GM03348 (cell line): ENCODE measurements at places on chromosomes 5 and 9.
A peak's percentile ranks its signal among the peaks of the same experiment; 100 is the strongest.

GRCh38 chr9:22112870-22113821 lies 104.0 kb upstream of the CDKN2B start:
- no peak for DNase-seq

DNA sequence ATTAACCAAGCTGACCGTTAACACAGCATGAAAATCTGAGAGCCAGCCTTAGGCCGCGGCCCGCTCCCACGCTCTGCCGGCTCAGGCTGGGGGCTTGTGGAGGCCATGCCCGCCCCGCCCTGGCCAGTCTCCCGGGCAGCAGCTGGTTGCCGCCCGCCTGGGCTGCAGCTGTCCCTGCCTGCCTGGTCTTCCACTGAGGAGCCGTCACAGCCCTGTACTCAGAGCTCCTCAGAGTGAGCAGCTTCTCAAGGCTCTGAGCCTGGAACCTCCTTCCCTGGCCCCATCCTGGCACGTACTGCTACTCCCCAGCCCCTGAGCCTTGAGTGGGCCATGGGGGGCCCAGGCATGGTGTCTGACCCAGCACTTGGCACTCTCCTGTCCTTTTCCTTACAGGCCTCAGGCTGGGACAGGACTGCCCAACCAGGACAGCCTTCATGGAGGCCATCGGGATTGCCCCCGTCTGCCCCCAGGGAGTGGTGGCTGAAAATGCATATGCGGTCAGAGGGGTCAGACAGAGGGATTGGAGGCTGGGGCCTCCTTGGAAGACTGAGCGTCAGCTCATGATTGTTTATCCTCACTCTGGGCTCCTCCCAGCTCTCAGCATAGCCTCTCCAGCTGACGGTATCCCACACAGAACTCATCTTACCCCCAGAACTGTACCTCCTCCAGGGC lies 11.9 kb downstream of the FGFR4 start:
- peak; percentile 59 for DNase-seq

GRCh38 chr5:55868846-55869245 lies 17.7 kb downstream of the IL31RA start:
- peak; percentile 88 for DNase-seq

GRCh38 chr9:123959787-123960186 lies 29.9 kb upstream of the DENND1A start:
- DNase-seq, result no peak

DNA sequence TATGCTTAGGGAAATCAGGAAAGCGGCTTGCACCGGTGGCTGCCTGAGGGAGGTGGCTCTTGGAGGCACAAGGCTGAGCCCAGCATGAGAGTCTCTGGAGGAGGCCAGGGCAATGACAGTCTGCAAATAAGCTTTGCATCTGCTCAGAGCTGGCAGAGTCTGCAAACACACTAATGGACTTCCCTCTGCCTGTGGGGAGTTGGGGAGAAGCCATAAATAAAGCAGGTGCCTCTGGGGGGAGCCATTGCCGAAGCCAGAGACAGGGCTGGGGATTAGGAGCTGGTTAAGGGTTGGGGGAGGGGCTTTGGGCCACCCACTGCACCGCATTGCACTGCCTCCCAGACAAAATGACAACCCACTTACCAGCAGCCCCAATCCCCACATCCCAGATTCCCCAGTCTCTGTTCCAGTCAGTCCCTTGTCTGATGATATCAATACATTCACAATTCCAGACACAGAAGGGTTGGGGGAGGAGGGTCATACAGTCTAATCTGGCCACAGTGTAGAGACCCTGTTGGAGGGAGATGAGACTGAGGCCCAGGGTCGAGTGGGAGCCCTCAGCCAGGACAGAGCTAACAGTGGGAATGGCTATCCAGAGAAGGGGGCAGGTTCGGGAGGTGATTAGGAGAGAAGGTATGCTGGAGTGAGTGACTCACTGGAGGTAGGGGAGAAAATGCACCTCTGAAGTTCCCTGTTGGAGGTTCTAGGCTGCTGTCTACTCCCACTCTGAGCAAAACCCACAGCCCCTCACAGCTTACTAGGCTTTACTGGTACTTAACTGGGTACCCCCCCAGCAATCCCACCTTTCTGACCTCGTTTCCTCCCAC lies 53.7 kb downstream of the PAX5 start:
- no peak for DNase-seq

- DNase-seq, result no peak
These were observed 170.4 kb upstream of the RAI14 start for GRCh38 chr5:34485768-34486030.

DNA sequence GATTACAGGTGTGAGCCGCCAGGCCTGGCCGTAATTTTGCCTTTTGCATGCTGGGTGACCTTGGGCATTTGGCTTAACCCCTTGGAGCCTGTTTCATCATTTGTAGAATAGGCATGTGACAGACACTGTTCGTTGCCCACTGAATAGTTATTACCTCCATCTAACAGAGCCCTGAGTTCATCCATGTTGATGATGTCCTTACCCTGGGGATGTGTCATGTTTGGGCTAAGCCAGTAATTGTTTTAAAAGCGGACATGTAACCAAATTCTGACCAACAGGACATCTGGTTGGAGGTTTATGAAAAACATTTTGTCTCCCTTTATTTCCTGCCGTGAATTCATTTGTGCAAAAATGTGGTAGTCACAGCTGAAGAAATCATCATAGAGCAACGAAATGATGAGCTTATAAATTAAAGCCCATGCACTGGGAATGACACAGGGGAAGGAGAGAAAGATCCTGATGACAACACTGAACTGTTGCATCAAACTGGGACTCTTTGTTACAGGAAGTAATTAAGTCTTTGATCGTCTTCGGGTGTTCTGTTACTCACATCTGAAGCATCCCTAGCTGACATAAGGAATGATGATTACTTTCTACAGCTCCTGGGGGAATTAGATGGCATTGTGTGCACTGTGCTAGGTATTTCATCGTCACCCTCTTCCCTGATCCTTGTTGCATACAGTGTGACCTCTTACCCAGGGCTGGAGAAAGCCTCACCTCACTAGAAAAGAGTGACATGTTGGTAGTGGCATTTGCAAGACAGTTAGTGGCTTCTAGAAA lies 117.8 kb downstream of the FGF18 start:
- no peak for DNase-seq

- no peak for DNase-seq
These were observed 31.4 kb upstream of the TTLL11 start for GRCh38 chr9:122124528-122124927.

DNA sequence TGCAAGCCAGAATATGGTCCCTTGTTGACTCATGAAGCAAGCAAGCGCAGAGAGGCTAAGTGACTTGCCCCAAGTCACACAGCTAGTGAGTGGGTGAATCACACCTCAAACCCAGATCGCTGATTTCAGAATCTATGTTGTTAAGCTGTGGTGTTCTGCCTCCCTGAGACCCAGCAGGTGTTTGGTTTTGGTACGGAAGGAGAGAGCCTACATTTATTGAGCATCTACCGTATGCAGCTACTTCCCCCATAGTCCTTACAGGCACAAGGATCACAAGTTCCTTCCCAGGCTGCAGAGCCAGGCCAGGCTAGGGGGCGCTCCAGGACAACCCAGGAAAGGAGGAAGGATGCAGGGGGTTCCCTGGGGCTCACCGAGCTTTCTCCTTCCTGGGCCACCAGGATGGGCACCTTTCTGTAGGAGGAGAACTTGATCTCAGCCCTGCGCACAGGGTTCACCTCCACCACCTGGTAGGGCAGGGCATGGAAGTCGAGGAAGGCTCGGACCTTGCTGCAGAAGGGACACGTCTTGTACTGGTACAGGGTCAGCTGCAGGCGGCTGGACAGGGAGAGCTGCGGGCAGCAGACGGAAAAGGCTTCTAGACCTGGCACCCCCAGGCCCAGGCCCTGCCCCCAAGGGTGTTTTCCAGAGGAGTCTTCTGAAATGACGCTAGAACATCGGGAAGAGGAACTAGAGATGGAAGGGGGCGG lies 2.5 kb downstream of the PTGES2 start:
- DNase-seq, result no peak

- DNase-seq, result no peak
These were observed 3.2 kb downstream of the GALNT10 start for GRCh38 chr5:154193701-154194121.

DNA sequence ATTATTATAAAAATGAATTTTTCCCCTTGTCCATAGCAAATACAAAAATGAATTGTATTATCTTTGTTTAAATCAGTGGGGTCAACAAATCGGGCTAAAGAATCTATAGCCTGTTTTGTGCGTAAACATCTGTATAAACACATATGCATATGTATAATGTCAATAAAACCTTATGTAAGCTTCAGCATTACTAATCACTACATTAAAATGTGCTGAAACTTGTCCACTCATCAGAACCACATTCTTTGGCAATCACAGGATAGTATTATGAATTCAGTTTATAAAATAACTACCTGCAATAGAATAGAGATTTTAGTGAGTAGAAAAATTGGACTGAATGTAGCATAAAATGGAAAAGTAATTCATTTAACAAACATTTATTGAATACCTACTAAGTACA lies 30.6 kb downstream of the RGMB start:
- DNase-seq, result no peak

- no peak for DNase-seq
These were observed 122.6 kb upstream of the FREM1 start for GRCh38 chr9:15032860-15033259.

DNA sequence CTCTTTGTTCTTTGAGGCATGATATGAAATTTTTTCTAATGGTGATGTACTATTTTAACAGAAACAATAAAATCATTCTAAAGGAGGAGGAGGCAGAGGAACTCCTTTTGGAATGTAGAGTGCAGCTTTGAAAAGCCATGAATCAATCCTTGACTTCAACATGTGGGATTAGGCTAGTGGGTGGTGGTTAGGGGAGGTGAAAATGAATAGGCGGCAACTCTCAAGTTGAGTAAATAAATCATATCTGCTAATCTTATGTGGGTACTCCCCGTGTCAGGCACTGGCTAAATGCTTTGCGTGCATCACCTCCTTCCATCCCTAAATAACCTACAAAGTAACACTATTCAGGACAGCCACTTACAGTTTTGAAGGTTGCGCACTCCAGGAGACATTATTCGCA lies 35.1 kb downstream of the FAM81B start:
- DNase-seq, result no peak

- DNase-seq, result no peak
These were observed 189.2 kb upstream of the NR4A3 start for GRCh38 chr9:99632349-99633038.

DNA sequence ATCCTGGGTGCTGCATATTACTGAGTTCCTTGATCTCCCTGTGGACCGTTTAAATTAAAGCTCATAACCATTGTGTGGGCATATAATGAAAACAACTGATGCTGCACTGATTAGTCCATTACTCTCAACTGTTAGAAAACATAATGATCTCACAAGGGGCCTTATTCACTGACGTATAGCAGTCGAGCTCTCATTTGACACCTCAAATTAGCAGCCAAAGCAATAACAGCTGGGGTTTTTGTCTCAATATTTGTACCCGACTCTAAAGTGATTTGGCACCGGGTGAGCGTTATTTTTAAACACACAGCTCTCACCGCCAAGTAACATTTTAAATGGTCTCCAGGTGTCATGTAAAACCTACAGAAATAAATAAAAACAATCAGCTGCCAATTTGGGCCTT lies 252.2 kb upstream of the PANK3 start:
- DNase-seq, result no peak

DNA sequence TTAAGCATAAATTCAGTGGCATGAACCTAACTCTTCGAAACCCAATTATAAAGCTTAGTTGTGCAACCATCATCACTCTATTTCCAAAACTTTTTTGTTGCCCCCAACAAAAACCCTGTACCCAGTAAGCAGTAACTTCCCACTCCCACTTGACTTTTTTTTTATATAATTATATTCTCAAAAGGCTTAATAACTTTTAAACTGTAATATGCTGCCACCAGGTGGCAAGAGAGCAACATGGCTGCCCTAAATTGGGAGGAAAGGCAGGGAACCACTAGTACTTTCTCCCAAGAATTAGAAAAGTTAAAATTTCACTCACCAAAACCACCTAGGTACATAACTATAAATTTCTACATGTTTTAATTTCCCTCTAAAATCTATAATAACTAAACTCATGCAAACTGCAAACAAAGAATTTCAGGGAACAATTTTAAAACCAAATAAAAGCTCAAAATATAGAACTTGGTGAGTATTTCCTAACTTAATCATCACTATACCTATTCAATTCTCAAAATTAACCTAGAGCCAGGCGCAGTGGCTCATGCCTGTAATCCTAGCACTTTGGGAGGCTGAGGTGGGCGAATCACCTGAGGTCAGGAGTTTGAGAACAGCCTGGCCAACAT lies 50.2 kb upstream of the RNF38 start:
- DNase-seq, result peak; percentile 74

DNA sequence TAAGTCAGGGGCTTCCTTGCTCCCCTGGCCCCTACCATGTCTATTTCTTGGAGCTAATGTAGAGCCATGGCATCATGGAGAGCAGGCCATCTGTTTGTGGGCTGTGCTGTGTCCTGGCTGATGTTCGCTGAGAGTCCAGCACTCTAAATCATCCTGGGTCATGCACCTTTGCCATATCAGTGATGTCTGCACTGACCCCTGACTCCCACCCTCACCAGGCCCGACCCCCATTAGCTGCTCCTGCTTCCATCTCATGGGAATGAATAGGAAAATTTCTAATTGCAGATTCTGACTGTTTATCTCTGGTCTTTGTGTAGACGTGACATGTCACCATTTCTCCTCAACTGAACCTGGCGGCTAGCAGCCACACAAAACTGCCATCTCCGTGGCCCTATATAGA lies 236.9 kb downstream of the NSG2 start:
- no peak for DNase-seq

DNA sequence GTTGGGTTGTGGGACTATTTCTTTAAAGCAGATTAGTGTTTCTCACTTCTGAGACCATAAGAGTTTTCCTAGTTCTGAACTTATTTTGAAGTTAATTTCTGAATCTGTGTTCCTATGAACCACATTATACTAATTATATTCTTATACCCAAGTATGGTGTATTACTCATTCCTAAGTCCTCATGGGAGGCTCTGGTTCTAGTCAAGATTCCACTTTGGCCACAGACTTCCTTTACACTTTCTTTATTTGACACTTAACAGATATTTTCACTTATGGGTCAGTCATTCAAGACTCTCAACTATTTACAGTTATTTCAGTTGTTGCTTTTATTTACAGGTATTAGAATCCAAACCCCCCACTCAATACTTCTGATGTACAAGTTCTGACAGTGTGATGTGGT lies 937.2 kb upstream of the TYRP1 start:
- DNase-seq, result no peak

- no peak for DNase-seq
These were observed 7.5 kb upstream of the CMBL start for GRCh38 chr5:10315201-10315600.

DNA sequence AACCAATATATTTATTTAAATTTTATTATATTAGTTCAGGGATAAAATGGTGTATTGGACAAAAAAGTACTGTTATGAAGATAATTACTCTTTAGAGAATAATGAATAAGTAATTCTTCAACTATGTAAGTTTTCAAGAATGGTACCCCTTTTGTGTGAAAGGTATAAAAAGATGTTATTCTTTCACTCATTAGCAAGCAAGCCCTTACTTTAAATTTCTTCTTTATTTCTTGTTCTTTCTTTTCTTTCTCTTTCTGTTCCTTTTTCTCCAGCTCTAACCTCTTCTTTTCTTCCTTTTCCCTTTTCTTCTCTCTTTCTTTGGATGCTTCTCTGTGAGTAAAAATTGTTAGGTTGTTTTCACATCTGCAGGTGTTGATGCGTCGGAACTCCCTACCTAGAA lies 63.2 kb upstream of the RICTOR start:
- no peak for DNase-seq

- DNase-seq, result no peak
These were observed 553.0 kb upstream of the GRAMD2B start for GRCh38 chr5:125870256-125870655.

- DNase-seq, result no peak
These were observed 290.1 kb downstream of the ZSWIM6 start for GRCh38 chr5:61622156-61622555.
